Liver (tissue), 10 donors: ENCODE measurements at places on chromosomes 16 and 17. TPM values are rescaled to one million over a fixed set of nuclear protein-coding genes. Genes with fewer than 3 reads are reported as not detected.

Gene CA4
- total RNA-seq: 0.14 TPM

Gene TP53TG3
- not detected for total RNA-seq

Gene GAS2L2
- total RNA-seq: not detected

Gene ARHGAP27
- 10.6 TPM for total RNA-seq

Gene QPRT
- total RNA-seq: 79.4 TPM

Gene HEXD
- total RNA-seq: 9.7 TPM

Gene PHF12
- total RNA-seq: 15.5 TPM

Gene NOD2
- 0.61 TPM for total RNA-seq

Gene FAM171A2
- total RNA-seq: 0.08 TPM

Gene TMEM132E
- total RNA-seq: 0.25 TPM

Gene UBB
- total RNA-seq: 1,190 TPM

Gene ADGRG1
- total RNA-seq: 3.3 TPM

Gene TMEM208
- total RNA-seq: 22.3 TPM

Gene GPR179
- under 0.01 TPM for total RNA-seq

Gene TBC1D3H
- total RNA-seq: not detected

Gene MLX
- 19.4 TPM for total RNA-seq

Gene CHST6
- under 0.01 TPM for total RNA-seq

Gene NETO2
- total RNA-seq: 1.6 TPM

Gene MEIOC
- not detected for total RNA-seq

Gene FBXO31
- 30.3 TPM for total RNA-seq

Gene TMC5
- 1.2 TPM for total RNA-seq

Gene CES5A
- 0.67 TPM for total RNA-seq

Gene C16orf87
- 6.2 TPM for total RNA-seq

Gene SLC52A1
- total RNA-seq: 0.28 TPM
